ENCODE measurements at places on chromosomes 5 and 9.

- DNase-seq, result no peak
These were observed 226.5 kb downstream of the TAF11L14 start for GRCh38 chr5:17860660-17861315.

DNA sequence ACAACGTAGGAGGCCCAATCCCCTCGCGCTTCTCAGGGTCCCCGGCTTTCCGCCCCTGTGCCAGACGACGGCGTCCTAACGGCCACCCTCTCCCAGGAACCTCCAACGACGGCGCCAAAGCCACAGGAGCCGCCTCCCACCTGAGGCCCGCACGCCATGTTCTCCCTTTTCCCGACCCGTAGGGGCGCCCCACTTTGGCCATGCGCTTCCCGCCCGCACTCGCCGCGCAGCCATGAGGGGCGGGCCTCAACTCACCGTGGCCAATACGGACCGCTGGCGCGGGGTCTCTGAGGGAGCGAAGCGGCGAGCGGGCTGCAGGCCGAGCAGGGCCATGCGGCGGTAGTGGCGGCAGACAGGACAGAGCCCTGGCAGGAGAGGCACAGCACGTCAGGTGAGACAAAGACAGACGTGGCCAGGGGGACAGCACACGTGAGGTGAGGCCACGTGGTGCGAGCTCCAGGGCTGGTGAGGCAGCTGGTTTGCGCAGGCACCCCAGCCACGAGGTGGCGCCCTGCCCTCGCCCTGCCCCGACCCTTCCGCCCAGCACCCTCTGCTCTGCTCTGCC is 1005.5 kb upstream of the PTPRD start:
- no peak for DNase-seq

DNA sequence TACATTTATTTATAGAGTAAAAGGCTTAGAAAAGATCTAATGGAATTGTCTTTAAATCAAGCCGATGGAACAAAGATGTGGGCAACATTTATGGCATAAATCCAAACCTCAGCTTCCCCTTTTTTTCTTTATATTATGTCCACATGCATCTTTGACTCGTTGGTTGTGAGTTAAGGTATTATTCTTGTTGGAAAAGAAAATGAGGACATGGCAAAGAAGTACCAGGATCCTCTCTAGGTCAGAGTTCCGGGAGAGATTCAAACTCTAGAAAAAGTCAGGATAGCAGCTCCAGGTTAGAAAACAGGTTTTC is 508 bp upstream of the NME5 start:
- no peak for DNase-seq

GRCh38 chr5:459562-460272 is 16.7 kb downstream of the EXOC3 start:
- DNase-seq, result no peak

- DNase-seq, result no peak
These were observed 83.0 kb upstream of the PRLR start for GRCh38 chr5:35313291-35313690.

DNA sequence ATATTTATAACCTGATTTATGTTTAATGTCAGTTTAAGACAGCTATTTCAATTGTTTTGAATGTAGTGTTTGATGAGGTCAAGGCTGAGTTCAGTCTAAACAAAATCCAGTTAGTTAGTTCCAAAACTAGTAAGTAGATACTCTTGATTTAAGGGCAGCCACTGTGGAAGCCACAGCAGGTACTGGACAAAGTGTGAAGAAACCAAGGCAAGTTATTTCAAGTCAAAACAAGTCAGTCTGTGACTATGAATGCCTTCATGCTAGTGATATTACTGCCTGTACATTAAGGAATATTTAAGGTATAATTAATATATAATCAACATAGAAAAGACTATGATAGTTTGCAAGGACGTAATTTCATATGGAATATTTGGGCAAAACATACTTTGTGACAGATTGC is 362.3 kb downstream of the DMRTA1 start:
- DNase-seq, result no peak

GRCh38 chr5:121503111-121503840 is 348.4 kb upstream of the FTMT start:
- no peak for DNase-seq

DNA sequence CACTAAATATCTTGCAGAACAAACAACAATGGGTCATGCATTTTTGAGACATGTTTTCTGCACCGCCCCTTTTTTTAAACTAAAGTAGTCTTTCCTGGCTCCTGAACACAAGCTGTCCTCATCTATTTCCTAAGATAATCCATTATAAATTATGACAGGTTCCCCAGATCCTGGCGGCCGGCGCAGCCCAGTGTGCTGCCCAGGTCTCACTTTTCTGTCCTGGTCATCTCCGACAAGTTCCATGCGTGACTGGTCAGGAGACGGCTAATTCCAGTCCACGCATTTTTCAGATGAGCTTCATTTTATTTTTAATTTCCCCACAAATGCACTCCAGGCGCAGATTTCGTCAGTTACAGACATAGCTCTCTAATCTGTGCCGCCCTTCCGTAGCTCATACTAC is 92.9 kb upstream of the EGFLAM start:
- no peak for DNase-seq

- no peak for DNase-seq
These were observed 198.9 kb upstream of the WWC1 start for GRCh38 chr5:168092209-168093185.

DNA sequence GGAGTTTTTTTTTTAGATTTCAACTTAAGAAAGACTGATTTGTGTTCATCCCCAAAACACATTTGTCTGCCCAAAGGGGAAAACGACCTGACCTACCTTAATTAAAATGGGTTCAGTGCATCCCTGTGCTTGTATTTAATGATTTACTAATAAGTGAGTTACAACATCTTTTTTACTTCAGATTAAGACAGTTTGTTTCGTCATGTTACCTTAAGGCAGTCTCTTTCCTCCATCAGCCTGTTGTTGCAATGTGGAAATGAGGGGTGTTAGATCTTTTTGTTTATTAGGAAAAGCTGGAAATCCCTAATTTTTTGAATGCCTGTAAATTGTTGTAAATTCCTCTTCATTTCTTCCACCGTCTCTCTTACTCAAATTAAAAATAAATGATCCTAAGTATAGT is 177.5 kb downstream of the GDNF start:
- DNase-seq, result no peak

- no peak for DNase-seq
These were observed 144.1 kb downstream of the PLPPR1 start for GRCh38 chr9:101172616-101173015.

DNA sequence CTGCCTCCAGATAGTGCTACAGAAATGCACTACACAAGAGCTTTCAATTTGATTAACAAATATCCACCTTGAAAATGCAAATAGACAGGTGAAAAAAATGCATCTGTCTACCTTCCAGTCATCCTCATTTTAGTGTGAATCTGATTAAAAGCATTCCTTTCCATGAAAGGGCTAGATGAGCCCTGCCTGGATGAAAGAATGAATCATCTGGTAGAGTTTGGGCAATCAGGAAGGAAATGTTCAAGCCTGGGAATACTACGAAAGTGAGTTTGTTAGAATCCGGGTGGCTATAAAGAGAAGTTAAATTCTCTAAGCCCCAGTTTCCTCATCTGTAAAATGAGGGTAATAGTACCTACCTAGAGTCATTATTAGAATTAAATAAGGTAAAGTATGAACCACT is 142.6 kb downstream of the FAM114A2 start:
- DNase-seq, result no peak

DNA sequence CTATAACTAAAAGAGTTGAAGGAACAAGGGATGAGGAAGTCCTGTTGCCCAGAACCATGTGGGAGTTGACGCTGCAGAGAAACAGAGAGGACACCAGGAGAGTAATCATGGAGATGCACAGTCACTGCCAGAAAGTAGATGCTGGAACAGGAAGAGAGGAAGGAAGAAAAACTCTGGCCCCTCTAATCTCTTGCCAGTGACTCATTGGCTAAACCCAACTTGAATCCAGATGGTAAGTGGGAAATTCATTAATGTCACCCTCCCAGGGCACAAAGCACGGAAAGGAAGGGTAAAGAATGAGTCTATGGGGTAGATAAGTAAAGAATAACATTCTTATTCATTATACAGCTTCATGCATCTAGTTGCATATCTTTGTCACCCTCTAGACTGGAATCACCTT is 631.9 kb downstream of the PRELID2 start:
- DNase-seq, result no peak

DNA sequence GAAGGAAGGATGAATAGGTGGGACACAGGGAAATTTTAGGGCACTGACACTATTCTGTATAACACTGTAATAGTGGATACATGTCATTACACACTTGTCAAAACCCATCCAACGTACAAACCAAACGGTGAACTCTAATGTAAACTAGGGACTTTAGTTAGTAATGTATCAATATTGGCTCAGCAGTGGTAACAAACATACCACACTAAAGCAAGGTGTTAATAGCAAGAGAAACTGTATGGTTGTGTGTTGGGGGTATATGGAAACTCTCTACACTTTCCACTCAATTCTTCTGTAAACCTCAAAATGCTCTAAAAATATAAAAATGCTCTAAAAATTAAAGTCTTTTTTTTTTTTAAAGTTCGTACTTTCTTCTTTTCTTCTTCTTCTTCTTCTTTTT is 293.1 kb upstream of the PANK3 start:
- DNase-seq, result no peak

GRCh38 chr5:142390334-142390733 is 65.5 kb upstream of the SPRY4 start:
- no peak for DNase-seq

DNA sequence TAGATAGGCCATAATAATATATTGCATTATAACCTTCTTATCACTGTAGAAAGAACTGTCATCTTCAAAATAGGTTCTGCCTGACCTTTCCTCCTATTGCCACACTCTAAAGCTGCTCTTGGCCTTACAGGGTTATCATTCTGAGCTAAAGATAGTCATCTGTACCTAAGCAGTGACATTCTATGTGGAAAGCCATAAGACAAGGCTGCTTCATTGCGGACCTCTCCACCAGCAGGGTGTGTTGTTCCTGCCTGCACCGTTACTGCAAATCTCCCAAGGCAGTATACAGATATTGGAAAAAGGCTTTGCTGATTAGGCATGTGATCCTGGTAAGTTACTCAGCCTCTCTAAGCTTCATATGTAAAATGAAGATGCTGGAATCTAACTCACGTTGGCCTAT is 8.1 kb downstream of the ZNF622 start:
- DNase-seq, result no peak

- DNase-seq, result no peak
These were observed 143.2 kb upstream of the ANKH start for GRCh38 chr5:15014809-15015208.

DNA sequence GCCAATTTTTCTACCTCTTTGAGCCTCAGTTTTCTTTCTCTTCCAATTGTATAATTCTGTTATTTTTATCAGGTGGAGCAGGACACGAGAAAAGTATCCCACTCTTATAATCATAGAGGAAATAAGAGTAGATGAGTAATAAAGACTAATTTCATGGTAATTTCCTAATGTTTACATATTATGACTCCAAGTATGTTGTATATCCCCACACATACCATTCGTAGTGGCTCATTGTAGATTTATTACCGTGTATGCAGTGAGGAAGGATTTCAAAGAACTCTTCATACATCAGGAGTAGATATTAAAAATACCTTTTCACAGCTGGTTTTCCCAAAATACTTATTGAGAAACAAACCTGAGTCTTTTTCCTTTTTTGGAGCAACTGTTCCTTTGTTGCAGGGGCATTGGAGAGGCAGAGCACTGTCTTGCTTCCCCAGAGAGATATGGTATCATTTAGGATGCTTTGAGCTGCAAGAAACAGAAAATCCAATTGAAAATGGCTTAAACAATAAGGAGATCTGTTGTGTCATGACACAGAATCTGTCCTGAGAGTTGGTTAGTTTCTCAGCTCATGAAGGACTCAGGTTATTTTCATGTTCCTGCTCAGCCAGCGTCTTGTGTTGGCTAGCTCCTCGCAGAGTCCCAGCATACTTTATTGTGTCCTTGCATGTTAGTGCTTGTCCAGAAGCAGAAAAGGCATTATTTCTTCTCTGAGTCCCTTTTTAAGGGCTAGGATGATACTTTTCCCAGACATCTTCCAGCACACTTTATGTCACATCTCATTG is 291.2 kb downstream of the ARHGAP26 start:
- DNase-seq, result no peak

GRCh38 chr9:121283080-121283398 is 15.1 kb downstream of the GSN start:
- no peak for DNase-seq

- no peak for DNase-seq
These were observed 142.5 kb upstream of the VLDLR start for GRCh38 chr9:2479056-2479565.

Measured in caudate nucleus (tissue), 63 donors.